Effector memory CD8-positive, alpha-beta T cell (primary cell): ENCODE measurements at places on chromosomes 6 and 20.

DNA sequence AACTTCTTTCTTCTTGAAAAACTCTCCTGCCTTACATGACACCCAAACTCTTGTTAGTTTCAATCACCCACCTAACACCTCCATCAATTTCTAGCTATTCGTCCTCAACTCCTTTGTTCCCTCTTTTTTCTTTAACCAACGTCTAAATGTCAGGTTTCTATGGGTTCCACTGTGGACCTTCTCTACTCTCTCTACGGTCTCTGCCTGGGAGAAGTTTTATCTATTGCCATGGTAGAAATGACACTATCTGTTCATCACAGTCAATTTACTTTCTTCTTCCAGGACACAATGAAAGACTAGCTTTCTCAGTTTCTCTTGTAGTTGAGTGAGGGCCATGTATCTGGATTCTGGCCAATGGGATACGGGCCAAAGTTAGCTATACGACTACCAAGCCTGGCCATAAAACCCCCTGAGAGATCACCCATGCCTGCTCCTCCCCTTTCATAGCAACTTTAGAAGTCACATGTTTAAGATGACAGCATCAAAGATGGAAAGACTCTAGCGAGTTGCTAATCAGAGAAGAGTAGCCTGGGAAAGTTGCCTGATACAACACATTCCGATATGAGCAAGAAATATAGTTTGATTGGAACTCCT lies 17.9 kb downstream of the RNGTT start:
- no peak for DNase-seq

- DNase-seq = no peak
Observed at GRCh38 chr20:9903048-9903655, 64.3 kb upstream of the PAK5 start.

- no peak for DNase-seq
Observed at GRCh38 chr6:107666981-107667601, 157.0 kb downstream of the SCML4 start.

DNA sequence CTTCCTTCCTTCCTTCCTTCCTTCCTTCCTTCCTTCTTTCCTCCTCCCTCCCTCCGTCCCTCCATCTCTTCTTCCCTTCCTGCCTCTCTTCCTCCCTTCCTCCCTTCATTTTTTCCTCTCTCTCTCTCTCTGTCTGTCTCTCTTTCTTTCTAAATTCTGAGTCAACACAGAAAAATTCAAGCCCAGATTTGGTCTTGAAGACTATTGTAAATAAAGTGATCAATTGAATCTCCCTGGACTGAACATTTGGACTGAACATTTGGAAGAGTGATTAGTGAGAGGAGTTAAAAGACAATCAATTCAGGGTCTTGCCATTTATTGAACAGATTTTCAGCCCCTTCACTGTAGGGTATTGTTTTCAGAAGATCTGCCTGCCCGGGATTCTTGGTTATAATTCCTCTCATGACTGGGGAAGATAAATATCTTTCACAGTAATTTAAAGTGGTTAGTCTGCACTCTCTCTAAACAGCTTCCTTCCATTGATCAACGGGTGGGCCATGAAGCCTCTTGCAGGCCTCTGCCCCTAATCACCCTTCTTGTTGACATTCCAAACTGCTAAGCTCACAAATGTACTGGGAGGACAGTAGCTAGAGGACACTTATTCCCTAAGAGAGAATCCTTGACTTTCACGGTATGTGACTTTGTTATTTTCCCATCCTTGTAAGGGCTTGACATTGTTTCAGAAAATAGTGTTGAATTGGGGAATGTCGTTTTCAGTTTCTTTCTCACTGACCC lies 101.7 kb upstream of the BMP2 start:
- no peak for DNase-seq

DNA sequence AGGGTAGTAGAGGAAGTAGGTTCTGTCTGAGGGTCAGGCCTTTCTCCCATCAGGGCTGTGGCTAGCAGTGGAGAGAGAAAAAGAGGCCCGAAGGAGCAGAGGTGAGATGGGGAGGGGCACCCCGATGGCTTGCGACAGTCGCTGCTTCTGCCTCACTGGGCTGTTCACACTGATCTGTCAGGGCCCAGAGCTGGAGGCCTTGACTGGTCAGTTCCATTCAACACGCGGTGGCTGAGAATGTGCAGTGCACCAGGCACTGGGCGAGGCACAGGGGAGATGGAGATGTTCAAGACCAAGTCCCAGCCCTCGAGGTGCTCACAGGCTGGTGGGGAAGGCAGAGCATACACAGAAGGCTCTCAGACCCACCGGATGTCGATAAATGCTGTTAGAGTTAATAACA lies 21.4 kb downstream of the SLC12A5 start:
- no peak for DNase-seq

DNA sequence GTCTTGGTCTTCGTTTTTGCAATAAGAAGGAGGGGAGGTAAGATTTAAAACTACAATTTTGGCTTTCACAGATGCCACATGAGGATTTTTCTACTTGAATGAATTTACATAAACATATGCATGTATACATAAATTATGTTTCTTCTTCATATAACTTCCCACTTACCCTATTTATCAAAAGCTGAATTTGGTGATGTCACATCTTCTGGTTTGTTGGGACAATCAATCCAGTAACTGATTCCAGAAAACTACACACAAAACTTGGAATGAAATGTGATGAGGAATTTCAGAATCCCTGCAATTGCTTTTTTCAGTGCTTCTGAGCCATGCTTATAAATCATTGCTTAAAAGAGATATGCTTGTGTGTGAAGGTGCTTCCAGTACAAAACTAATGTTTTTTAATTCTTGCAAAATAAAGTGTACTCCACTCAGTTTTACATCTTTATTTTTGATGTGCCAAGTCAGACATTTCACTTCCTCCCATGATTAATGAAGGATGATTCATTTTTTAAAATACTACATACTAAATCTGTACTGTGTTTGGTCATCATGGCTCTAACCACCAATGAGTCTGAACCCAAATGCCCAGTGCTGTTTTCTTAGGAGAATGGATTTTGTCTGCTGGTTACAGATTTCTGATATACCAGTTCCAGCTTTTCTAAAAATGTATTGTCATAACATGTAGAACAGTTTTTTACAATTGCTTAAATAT lies 32.1 kb upstream of the RIN2 start:
- DNase-seq = no peak

DNA sequence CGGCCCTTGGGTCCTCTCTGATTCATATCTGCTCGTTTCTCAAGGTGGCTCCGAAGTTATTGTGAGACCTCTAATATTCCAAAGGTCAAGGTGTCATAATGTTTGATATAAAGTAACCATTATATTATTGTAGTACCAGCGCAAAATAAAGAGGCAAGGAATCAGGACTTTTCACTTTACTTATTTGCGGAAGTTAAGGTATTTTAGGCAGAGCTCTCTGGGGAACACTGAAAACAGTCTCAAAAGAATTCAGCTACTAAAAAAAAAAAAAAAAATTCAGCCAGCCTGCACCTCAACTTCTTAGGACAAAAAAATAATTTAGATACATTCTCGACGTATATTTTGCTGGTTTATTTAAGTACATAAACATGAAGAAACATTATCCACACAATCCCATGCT lies 2.4 kb downstream of the OSER1 start:
- DNase-seq = no peak

GRCh38 chr6:26420688-26421171 lies 18.7 kb downstream of the BTN3A1 start:
- DNase-seq = peak; percentile 14

DNA sequence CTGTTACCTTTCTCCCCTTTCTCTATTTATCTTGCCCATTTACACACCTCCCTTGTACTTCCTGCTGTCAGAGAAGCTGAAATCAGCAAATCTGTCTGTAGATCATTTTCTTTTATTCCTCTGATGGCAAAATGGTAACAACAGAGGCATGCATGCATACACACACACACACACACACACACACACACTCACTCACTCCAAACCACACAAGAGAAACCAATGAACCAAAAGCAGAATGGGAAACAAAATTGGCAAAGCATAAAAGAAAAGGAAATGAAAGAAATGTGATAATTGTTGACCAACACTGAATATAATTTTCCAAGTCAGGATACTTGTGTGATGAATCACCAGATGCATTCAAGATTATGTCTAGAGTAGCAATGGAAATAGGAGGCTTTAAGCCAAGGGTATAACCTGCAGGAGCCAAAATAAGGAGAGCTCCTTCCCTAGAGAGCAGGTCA lies 172.4 kb downstream of the PLCB4 start:
- DNase-seq = no peak

GRCh38 chr6:15439410-15440025 lies 193.6 kb downstream of the JARID2 start:
- DNase-seq = no peak

DNA sequence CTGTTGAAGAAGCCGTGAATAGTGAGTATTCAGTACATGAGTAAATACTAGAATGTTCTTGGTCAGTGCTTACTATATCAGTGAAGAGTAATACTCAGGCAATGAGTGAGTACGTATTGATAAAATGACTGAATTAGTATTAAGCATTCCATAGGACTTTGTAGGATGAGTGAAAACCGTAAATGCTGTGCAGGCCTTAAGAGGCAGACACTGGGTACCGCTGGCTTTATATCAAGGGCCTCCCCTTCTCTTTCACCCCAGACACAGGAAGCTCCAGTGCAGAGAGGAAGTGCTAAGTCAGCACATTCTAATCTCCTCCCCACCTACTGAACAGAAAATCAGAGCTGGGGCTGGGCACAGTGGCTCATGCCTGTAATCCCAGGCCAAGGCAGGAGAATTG lies 24.2 kb downstream of the POFUT1 start:
- peak; percentile 40 for DNase-seq

GRCh38 chr6:151325075-151326050 lies 66.0 kb downstream of the ZBTB2 start:
- peak; percentile 12 for DNase-seq

DNA sequence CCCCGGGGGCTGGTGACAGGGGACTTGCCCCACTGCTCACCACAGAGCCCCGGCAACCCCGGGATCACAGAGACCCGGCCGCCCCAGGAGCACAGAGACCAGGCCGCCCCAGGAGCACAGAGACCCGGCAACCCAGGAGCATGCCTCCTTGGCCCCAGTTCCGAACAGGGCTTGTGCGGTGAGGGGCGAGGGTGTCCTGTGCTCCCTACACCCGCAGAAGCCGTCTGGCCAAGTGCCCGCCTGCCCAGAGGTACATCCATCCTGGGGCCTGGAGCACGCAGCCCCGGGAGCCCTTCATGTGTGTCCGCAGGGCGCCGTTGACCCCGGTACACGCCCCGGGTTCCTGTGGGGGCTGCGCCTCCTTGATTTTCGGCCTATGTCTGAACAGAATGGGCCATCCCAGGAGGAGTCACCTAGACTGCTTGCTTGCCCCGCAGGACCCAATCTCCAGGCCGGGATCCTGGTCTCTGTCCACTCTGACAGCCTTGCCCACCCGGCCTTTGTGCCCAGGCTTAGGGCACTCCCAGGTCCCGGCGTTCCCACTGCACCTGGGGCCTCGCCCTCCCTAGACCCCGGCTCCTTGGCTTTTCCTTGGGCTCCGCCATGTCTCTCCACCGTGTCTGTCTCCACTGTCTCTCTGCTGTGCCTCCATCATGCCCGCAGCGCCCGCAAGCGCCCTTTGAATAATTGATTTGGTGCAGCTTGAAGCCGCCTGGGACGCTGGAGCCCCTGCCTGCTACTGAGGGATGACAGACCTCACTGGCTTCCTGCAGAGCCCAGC lies 219.8 kb downstream of the ERMARD start:
- DNase-seq = no peak

DNA sequence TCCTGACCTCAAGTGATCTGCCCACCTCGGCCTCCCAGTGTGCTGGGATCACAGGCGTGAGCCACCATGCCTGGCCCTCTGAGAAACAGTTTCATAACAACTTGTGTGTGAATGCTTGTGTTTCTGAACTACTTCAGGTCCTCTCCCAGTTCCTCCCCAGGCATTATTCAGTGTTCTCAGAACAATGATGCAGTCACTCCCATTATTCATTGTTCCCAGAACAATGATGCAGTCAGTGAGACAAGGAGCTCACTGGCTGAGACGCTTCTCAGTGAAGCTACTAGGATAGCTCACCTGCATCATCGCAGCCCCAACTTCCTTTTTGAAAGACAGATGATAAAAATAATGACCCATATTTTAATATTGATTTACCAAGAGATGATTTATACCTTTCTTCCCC lies 71.5 kb downstream of the NDUFAF5 start:
- no peak for DNase-seq

DNA sequence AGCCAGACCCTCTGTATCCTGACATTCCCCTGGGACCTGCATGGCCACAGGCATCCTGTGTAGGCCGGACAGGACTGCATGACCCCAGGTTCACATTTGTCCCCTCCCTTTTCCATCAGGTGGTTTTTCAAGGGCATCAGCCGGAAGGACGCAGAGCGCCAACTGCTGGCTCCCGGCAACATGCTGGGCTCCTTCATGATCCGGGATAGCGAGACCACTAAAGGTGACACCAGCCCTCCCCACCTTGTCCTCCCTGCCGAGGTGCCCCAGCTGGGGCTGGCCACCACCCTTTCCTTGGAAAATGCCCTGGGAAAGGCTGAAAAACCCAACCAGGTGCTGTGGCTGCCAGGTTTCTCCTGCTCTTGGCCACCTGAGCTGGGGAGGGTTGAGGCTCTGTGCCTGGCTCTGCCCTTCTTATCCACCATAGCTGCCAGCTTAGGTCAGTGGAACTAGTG lies 27.6 kb downstream of the HCK start:
- no peak for DNase-seq

DNA sequence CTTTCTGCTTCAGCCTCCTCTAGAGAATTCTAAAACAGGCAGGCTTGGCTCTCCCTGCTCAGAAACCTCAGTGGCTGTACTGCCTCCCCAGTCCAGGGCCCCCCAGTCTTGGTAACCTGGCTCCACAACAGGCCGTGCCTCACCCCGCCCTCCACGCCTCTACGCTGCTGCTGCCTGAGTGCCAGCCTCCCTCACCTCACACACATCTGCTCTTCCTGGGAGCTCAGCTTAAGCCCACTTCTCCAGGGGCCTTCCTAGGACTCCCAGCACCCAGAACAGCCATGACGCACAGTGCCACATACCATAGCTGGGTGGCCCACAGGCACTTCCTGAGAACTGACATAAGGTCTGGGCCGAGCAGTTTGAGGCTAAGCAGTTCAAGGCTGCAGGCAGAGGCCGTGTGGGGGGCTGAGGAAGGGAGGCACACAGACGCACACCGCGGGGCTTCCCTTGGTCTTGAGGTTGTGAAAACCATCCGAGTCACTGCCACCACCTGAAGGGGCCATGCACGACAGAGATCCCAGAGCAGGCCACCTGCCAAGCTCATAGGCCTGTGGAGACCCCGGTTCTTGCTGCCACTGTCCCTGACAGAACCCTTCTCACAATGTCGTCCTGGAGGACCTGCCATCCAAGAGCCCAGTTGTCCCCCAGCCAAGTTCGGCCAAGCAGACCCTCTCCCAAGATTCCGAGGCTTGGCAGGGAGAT lies 42.6 kb downstream of the DSTN start:
- peak; percentile 70 for DNase-seq

- peak; percentile 28 for DNase-seq
Observed at GRCh38 chr6:148451690-148452089, 109.1 kb downstream of the SASH1 start.

GRCh38 chr6:75278474-75279077 lies 6.0 kb downstream of the TMEM30A start:
- no peak for DNase-seq

DNA sequence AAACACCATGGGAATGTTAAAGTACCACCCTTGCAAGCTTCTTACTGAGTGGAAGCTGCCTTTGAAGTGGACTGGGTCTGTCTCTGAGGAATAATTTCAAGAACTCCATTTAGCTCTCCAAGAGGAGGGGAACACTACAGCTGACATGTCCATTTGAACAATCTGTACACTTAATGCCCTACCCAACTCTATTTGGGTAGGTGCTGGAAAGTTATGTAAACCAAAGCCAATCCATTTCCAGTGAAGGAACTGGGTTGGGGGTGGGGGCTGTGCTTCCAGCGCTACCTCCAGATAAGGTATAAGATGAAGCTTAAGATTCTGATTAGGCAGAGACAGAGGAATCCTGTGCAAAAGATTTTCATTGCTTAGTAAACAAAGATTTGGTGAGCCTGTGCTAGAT lies 122.0 kb downstream of the TCP11 start:
- no peak for DNase-seq
